Activated CD8-positive, alpha-beta memory T cell treated with anti-CD3 and anti-CD28 coated beads for 4 hours (primary cell): ENCODE measurements at places on chromosomes 2 and 18.

DNA sequence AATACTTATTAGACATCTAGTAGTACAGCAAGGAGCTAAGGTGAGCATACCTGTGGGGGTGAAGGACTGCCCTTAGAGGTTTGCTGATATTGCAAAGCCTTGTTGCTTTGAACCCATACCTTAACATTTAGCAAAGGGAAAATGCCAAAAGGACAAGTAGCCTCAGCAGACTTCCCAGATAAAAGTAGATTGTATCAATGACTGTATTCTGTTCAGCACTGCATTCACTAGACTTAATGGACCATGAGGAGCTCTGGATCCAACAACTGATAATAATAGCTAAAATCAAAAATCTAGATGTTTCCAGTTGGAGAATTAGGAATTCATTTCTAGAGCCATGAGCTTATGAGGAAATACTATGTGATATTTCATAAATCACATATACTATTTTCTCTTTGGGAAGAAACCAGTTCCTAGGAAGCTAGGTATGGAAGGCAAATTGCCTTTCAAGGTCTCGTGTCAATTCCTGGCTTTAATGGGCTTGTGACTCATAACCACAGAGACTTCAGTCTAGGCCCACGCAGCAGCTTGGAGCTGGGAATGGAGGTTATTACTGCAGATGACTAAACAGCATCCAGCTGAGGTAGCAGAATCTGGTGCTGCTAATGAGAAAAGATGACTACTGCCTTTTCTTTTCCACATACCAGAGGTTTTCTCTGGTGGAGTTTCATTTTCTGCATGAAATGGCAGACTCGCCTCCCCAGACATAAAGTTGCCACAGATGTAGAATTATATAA lies 191.2 kb upstream of the NABP1 start:
- no peak for DNase-seq

DNA sequence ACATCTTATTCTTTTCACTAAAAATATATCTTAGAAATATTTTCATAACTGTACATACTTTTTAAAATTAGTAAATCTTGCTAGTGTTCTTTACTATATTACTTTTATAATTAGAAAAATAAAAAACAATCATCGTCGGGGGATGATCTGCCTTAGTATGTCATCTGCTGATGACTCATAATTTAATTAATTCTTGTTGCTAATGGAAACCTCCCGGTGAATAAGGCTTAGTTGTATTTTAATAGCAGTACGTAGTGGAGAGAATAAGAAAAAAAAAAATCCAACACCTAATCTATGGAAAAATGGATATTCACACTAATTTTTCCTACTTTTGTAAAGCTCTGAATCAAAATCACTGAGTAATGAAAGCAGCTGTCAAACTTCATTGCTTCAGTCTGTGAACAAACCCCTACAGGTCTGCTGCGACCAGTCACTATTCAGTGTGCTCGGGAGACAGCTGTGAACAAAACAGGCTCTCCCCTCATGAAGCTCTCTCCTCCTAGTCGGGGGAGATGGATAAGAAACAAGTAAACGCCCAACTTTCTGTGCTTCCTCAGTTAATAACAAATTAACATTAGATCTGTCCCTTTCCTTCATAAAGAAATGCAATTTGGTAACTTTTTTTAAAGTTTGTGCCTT lies 97.4 kb upstream of the UPP2 start:
- no peak for DNase-seq

- DNase-seq: no peak
Measured at GRCh38 chr2:28424799-28425463, 32.3 kb downstream of the FOSL2 start.

DNA sequence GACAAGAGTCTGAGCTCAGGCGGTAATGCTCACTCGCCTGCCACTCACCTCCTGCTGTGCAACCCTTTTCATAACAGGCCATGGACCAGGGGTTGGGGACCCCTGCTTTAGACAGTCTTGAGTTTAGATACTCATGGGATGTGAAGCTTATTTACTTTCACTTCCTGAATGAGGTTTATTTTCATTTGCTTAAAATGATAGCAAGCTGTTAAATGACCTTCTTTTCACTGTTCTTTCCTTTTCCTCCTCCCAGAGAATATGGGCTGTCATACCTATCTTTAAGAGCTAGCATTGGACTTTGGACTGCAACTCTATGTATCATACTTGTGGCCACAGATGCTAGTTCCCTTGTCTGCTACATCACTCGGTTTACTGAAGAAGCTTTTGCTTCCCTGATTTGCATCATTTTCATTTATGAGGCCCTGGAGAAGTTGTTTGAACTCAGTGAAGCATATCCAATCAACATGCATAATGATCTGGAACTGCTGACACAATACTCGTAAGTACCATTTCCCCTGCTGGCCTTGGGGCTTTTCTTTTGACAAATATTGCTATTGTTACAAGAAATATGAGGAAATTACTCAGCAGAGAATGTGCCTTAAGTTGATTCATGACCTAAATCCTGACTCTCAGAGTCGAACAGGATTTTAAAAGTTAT lies 168.5 kb downstream of the DPP4 start:
- no peak for DNase-seq

- DNase-seq: no peak
Measured at GRCh38 chr18:63603772-63604171, 16.6 kb downstream of the SERPINB13 start.

- DNase-seq: no peak
Measured at GRCh38 chr2:33292981-33293595, 183.4 kb upstream of the RASGRP3 start.

- no peak for DNase-seq
Measured at GRCh38 chr2:85433511-85434089, 15.1 kb downstream of the SH2D6 start.

- no peak for DNase-seq
Measured at GRCh38 chr2:38709567-38710194, 41.5 kb downstream of the SRSF7 start.

DNA sequence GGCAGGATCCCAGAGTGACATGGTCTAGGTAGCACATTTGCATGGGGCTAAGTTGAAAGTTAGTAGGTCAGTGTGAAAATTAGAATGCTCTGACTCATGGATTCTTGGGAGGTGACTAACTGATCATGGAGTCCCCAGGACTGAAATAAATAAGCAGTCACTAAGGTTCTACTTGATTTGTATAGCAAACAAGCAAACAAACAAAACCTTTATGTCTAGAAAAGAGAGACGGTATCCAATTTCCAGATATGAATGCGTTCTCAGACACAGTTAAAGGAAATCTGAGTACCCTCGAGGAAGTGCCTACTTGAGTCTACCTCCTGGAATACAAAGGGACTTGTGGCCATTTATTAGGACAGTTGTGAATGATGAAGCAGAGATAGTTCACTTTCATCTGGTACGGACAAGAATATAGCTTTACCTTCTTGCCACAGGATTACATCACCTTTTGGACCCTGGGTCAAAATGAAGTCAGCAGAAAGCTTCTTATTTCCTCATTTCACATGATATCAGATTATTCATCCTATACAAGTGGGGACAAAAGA lies 54.3 kb upstream of the AGPS start:
- DNase-seq: no peak

GRCh38 chr2:56624181-56624580 lies 440.4 kb downstream of the CCDC85A start:
- no peak for DNase-seq

GRCh38 chr2:233811087-233811486 lies 33.0 kb downstream of the MROH2A start:
- no peak for DNase-seq

- DNase-seq: no peak
Measured at GRCh38 chr2:12262681-12263436, 453.9 kb upstream of the TRIB2 start.

DNA sequence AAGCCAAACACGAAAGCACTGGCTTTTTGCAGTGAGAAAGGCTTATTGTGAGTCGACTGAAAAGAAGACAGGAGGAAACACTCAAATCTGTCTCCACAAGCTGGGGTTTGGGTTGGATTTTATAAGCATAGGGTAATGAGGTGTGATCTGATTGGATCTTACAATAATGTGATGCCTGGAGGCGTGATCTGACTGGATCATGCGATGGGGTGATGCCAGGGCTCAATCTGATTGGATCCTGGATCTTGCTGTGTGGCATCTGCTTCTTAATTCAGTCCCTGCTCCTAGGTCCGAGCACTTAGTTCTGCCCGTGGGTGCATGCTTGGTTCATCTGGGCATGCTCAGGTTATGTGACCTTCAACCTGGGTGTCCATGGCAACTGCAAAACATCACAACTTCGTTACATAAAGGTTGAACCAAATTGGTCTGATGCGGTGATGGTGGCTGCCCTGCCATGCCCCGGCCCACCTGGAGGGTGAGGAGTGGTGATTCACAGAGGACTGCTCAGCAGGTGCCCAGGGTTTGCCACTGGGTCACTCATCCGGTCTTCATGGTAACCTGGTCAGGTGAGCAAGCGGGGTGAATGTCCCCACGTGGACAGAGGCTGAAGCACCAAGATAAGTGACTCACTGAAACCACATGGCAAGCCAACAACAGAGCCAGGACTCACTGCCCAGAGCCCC lies 111.0 kb downstream of the KCNF1 start:
- DNase-seq: no peak

DNA sequence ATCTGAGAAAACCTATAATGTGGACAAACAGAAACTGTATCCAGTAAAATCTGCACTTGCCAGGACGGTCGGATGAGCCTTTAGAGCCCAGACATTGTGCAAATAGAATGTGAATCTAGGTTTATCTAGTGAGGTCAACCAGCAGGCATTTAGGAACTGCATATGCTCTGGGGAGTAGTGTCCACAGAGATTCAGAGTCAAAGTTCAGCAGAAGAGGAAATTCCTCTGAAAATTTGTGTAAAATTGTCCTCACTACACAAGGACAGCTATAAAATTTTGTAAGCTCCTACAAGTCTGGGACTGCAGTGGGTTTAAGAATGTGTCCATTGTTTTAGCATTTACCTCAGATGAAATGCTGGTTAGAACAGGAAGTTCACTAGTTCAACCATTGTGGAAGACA lies 9.8 kb upstream of the NDUFV2 start:
- DNase-seq: no peak

GRCh38 chr2:232925153-232925820 lies 55.2 kb downstream of the SNORC start:
- DNase-seq: no peak

GRCh38 chr2:71857636-71858035 lies 290.0 kb downstream of the CYP26B1 start:
- DNase-seq: no peak

- DNase-seq: no peak
Measured at GRCh38 chr18:12393998-12394397, 13.7 kb upstream of the PRELID3A start.

- DNase-seq: no peak
Measured at GRCh38 chr18:9130806-9131205, 5.8 kb upstream of the ANKRD12 start.

- no peak for DNase-seq
Measured at GRCh38 chr2:166803373-166804000, 84.8 kb upstream of the XIRP2 start.

GRCh38 chr2:84959095-84959565 lies 11.8 kb upstream of the KCMF1 start:
- no peak for DNase-seq

- no peak for DNase-seq
Measured at GRCh38 chr18:28972333-28972907, 795.5 kb upstream of the CDH2 start.

DNA sequence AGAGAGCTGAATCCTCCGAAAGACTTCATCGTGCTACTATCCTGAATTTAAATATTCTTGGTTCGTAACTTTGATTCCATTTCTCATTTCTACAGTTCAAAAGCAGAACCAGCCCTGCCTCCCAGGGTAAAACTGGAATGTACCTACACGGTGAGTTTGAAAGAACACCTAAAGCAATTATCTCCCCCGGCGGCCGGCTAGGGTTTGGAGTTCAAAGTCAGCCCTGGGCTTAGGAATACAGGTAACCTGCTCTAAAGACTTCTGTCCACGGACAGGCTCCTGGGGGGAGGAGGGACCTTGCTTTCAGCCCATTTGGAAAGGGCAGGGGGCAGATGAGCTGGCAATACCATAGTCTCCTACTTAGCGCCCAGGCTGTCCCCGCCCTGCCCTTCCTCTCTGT lies 32.3 kb downstream of the CYP27C1 start:
- DNase-seq: no peak

DNA sequence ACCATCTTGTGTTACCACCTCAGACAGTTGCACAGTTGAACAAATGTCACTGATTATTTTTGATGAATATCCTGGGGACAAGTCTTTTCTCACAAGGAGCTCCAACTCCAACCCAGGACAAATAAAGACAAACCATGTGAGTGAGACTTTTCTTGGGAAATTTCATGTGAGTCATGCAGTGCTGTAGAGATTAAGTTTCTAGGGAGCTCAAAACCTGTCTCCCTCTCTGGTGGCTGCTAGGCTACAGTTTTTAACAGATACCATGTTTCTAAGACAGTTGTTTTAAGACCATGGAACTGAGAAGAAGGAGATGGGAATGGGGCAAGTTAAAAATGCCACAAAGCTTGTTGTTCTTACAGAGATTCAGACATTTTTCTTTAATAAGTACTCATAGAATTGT lies 255.5 kb downstream of the RIT2 start:
- DNase-seq: no peak

GRCh38 chr18:73545472-73545871 lies 602.2 kb downstream of the FBXO15 start:
- no peak for DNase-seq

GRCh38 chr2:26639685-26640243 lies 1.4 kb downstream of the CIB4 start:
- no peak for DNase-seq

- no peak for DNase-seq
Measured at GRCh38 chr2:230643576-230644291, 68.9 kb upstream of the CAB39 start.

DNA sequence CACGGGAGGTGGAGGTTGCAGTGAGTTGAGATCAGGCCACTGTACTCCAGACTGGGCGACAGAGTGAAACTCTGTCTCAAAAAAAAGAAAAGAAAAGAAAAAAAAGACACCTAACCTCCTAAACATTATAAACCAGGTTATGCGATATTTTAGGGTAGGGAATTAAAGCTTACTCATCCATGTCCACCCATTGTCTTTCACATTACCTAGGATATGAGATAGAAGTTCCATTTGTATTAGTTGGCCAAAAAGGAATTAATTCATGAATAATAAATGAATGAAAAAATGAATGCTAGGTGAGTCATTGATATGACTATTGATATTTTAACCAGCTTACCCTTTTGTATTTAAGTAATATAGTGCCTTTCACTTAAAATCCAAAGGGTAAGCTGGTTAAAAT lies 132.9 kb downstream of the FAM161A start:
- DNase-seq: no peak

DNA sequence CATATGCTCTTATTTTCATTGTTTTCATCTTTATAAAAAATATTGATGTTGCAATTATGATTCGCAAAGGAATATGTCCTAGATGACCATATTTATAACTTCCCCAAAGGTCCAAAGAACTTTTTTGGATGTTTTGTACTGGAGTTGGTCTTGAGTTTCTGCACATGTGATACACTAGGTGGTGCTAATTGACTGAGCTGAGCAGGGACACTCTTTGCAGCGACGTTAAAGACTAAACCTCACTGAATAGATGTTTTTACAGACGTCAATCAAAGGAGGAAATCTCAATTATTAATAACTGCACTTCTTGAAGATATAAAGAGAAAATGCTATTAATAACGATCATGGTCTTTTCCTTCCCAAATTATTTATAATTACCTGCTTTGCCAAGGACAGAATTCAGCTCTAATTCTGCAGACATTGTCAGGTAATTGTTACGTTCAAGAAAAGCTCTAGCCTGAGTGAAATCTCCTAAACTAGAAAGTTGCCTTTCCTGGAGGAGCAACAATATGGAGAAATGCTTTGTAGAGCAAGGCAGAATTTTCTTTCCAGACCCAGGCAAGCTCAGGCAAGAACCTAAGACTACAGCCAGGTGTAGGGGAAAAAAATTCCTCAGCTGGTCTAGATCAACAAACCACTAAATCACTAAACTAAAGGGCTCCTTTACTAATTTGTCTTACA lies 119.3 kb upstream of the RBBP8 start:
- DNase-seq: no peak
